ENCODE measurements at places on chromosomes 16 and 17. TPM values are rescaled to one million over a fixed set of nuclear protein-coding genes. Genes with fewer than 3 reads are reported as not detected.

Gene OR3A2
- total RNA-seq, result 1.0 TPM

Gene WSCD1
- total RNA-seq, result 21.4 TPM

Gene GRAP
- total RNA-seq, result 1.2 TPM

Gene PDIA2
- not detected for total RNA-seq

Gene CARD14
- not detected for total RNA-seq

Gene UMOD
- total RNA-seq, result 0.07 TPM

Gene HOXB8
- total RNA-seq, result 7.5 TPM

Gene SLC52A1
- 0.62 TPM for total RNA-seq

Gene KRT25
- total RNA-seq, result not detected

Gene CHD9NB
- total RNA-seq, result 1.0 TPM

Gene ENDOV
- total RNA-seq, result 14.6 TPM

Gene PRAC2
- total RNA-seq, result not detected

Gene FAM83G
- 60.0 TPM for total RNA-seq

Gene MGAT5B
- 5.1 TPM for total RNA-seq

Gene CACNG1
- not detected for total RNA-seq

Gene HS3ST3A1
- 37.5 TPM for total RNA-seq

Gene TP53TG3B
- total RNA-seq, result not detected

Gene LPCAT2
- 3.1 TPM for total RNA-seq

Gene CAVIN1
- total RNA-seq, result 58.5 TPM

Gene IRX6
- 0.41 TPM for total RNA-seq

Gene C17orf107
- total RNA-seq, result 4.4 TPM

Gene KCNJ18
- not detected for total RNA-seq

Gene MYH3
- total RNA-seq, result 0.41 TPM

Gene ATAD5
- total RNA-seq, result 2.8 TPM

Gene CDH5
- total RNA-seq, result 0.67 TPM

All from kidney epithelial cell (primary cell).